ENCODE measurements at places on chromosomes 1 and 21.
A peak's percentile ranks its signal among the peaks of the same experiment; 100 is the strongest.

GRCh38 chr1:245085508-245086095, 69.2 kb upstream of the KIF26B start:
- no peak for DNase-seq

GRCh38 chr21:46038871-46039397, 57.4 kb downstream of the COL6A1 start:
- no peak for DNase-seq

DNA sequence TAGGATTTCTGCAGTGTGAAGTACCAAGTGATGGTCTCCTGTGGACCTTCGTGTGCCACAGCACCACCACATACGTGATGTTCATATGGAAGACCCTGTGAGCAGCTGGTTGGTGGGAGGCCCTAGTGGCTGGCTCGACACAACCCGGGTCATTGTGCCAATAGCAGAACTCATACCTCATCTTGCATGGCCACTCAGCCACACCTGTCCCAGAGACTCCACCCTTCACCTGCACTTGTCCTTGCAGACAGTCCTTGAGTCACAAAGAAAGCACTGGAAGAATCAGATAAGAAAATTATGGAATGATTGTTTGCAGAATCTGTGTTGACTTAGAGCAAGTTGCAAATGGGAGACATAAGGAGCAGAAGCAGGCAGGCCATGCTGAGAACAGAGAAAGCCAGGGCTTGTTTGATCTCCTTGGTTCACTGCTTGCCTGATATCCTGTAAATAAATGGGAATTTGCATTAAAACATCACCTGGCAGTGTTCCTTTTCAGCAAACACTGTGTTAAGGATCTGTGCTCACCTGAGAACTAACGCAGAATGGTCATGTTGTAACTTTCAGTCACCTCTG, 307.7 kb downstream of the SIPA1L2 start:
- peak; percentile 32 for DNase-seq

DNA sequence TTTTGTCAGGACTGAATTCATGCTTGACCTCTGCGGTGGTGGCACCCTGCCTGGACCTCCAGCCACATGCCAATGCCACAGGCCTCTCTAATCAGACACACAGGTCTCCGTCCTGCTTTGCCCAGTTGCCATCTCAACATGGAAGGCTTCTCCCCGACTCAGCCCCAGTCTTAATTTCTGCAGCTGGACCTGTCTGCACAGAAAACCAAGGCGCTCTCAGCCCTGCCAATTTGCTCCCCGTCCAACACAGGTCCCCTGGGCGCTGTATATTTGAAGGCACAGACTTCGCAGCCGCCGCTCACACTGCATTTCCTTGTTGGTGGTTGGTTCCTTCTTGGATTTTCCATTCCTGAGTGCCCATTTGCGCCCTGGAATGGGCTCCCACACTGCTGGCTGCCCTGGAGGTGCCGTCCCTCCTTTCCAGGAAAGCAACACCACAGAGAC, 28.0 kb upstream of the PLEKHG5 start:
- no peak for DNase-seq

DNA sequence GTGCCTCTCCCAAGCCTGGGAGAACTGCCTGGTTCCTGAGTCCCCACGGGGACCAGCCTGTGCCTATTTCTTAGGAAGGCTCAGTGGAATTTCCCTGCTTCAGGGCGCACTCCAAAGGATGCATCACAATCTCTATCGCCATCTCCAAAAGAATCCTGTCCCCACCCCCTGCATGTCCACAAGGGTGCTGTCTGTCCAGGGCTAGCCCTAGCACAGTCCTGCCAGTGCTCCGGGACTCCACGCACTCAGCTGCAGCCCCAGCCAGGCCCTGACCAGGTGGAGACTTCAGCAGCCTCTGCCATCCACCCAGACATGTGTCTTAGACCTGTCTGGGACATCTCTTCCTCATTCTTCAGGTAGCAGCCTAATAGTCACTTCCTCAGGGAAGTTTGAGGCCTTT, 199.7 kb downstream of the GRIK3 start:
- no peak for DNase-seq

DNA sequence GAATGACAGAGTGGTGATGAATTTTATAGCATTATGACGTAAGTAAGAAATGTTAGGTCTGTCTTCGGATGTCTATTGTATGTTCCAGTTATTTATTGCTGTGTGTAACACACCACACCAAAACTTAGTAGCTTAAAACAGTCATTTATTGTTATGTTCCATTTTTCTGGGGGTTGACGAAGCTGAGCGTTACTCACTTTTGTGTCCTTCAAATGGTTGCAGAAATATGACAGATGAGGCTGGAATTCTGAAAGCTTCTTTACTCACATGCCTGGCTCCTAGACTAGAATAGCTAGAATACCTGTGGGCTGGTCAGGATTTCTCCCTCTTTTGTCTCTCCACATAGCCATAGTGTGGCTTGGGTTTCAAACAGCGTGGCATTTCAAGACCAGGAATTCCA, 62.1 kb upstream of the S1PR1 start:
- DNase-seq, result no peak

DNA sequence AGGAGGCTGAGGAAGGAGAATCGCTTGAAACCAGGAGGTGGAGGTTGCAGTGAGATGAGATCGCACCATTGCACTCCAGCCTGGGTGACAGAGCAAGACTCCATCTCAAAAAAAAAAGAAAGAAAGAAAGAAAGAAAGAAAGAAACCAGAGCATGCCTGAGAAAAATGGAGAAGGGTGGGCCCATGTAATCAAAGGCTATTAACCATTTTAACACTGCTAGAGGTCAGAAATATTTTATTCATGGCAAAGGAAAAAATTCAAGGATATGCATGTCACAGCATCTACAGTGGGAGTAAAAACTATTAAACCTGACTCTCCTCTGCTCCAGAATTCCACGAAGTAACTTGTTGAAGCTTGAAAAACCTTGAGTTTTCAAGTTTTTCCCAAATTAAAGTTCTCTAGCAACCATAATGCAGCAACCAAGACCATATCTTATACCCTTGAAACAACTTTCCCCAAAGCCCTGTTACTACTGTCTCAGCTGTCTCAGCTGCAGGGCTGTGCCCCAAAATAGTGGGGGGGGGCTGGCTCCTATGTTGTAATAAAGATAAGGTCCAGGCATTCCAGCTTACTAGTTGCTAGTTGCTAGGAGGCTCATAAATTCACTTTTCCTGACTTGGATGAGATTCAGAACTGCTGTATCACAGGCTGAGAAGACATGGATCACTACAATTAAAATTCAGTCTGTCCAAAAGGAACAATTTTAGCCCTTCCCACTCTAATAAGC, 112.9 kb upstream of the SOD1 start:
- DNase-seq, result no peak

DNA sequence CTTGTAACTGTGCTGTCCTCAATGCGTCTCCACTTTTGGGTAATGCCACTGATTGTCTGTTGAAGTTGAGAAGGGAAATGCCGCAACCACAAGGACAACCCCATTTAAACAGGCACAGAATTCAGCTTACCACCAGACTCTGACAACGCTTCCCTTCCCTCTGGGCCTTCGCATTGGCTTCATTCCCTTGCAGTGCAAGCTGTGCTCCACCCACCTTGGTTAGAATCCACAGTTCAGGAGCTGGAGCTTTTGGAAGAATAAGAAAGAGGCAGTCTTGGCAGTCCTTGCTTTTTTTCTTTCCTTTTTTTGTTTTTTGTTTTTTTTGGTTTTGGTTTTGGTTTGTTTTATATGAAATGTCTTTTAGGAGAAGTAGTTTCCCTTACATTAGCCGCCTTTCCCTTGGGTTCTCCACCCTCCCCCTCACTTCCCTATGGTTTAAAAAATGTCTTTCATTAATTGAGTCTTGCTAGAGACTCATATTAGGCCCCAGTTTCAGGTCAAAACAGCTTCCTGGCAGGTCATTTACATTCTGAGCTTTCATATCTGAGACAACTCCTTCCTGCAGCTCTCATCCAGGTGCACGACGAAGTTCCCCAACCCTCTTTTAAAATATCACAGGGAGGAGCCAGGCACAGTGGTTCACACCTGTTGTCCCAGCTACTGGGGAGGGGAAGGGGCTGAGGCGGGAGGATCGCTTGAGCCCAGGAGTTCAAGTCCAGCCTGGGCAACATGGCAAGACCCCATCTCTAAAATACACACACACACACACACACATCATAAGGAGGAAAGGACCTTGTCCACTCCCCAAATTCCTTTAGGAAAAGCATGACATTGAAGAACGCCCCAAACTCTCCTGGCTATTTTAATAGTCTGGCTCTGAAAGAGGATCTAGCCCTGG, 20.7 kb upstream of the LAX1 start:
- no peak for DNase-seq

GRCh38 chr1:167913895-167914496, at the start of gene ADCY10:
TSS of gene ADCY10 (minus strand) at chr1:167914134. CDS start at chr1:167905140, 8,994 bp downstream.
- DNase-seq, result no peak

DNA sequence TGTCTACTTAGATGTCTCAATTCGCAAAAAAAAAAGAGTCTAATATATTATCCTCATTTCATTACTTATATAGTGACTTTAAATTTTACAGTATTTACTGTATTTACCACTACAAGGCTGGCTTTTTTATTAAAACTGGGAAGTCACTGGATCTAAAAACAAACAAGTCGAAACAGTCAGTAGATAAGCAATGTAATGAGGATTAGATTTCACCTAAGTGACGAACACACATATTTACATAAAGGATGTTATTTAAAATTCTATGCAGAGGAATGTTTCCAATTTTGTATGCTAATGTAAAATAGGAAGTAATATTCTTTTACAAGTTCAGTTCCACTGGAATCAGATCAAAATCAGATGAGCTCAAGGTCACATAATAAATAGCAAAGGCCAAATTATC, 28.3 kb downstream of the TTC13 start:
- no peak for DNase-seq

DNA sequence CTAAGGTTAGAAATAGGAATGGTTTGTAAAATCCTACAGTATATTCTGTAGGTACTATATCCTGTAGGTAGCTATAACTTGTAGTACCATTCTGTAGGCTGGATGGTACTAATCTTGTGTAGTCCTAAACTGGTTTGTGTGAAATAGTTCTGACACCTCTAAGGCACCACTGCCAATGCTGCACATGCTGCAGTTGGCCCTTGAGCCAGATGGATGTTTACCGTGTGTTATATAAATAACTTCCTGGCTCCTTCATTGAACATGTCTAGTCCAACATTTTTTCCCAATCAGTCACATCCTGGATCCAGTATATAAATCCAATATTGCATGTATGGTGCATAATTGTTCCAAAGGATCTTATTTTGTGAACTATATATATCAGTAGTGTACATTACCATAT, 89.5 kb upstream of the GNG4 start:
- peak; percentile 7 for DNase-seq

All from NCI-H510A treated with DMSO at 0.1 percent for 48 hours (cell line).